ENCODE measurements at places on chromosomes 12 and 14.

DNA sequence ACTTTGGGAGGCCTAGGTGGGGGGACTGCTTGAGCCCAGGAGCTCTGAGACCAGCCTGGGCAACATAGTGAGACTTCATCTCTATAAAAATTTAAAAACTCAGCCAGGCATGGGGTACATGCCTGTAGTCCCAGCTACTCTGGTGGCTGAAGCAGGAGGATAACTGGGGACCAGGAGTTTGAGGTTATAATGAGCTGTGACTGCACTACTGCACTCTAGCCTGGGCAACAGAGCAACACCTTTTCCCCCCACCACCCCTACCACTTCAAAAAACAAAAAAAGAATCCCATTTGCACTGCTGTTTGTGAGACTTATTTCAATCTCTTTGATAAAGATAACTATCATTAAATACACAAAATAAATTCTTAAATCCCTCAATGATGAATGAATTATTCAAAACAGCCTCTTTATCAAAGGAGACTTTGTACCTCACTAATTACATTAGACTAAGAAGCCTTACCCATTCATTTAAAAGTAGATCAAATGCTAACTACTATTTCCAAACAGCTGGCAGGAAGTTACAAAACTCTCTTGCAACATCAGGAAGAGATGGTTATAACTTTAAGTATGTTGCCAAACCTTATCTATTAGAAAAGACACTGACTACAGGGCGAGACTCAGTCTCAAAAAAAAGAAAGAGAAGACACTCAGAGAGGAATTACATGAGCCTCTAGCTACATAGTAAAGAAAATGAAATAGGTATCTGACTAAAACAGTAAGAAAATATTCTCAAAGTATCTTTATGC lies 14.7 kb downstream of the BLTP3B start:
- DNase-seq: no peak

GRCh38 chr12:3935078-3935477 lies 61.9 kb upstream of the PARP11 start:
- no peak for DNase-seq

DNA sequence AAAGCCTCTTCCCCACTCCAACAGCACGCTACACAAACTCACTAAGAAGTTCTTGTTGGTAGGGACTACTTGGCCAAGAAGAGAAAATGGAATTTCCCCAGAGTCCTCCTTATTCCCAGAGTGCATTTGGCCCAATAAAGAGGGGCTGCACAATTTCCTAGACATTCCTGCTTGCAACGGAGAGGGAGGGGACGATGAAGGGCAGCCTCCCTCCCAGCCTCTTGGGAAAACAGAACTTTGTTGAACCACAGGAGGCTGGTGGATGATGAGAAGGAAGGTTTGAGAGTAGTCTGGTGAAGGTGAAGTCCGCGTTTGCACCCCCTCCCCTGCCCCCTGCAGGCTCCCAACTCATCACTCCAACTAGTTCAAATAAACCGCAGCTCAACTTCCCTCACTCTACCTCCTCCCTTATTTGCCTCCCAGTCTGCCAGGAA lies 19.1 kb upstream of the TBX3 start:
- DNase-seq: no peak

DNA sequence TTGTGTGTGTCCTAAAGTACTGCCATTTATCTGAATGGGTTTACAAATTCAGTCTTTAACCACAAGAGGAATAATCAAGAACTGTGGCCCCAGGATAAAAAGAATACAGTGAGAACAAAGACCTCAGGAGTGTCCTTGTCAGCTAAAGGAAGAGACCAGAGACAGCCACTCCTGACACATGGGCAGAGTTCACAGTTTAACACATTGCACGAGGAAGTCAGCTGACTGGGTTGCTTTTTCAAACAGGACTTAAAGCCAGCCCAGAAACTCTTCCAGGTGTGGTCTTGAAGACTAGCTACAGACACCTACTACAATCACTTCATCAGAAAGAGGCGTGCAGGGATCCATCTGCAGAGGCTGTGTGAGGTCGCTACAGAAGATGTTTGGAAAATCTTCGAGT lies 42.8 kb downstream of the GNS start:
- no peak for DNase-seq

- DNase-seq: no peak
Observed at GRCh38 chr12:102512523-102512922, 32.2 kb upstream of the IGF1 start.
